ENCODE measurements at places on chromosomes 5 and 9.

DNA sequence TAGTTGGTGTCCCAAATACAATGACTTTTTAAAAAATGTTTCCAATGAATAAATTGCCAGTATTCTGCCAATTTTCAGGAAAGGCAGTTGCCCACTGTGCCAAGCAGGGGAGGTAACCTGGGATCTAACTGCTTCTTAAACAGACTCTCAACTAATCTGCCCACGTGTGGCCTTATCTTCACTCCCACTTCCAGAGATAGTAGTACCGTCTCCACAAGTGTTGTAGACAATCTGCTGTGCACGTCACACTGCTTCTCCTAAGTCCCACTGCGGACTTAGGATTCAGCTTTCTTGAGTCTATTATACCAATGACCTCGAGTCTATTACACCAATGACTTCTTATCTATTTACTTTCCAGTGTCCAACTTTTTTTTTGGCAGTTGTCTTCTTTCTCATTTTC lies 21.2 kb downstream of the POU4F3 start:
- DNase-seq: no peak

- DNase-seq: no peak
Measured at GRCh38 chr5:42745856-42746255, 10.8 kb upstream of the CCDC152 start.

- no peak for DNase-seq
Measured at GRCh38 chr5:180135967-180136629, 64.5 kb upstream of the RNF130 start.

DNA sequence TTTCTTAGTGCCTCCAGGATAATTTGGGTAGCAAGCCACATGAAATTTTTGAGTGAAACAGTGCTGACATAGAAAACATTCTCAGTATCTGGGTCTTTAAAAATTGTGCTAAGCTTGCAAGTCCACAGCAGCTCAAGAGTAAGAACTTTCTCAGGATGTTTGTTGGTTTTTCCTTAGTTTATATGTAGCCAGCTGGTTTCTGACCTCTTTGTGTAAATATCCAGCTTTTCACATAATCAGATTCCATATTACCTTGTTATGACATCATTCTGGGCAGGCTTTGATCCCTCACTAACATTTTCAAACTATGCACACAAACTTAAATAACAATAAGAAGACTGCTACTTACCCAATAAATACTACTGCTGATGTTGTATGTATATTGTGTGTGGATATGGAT lies 82.9 kb upstream of the VCAN start:
- DNase-seq: no peak

- peak; percentile 42 for DNase-seq
Measured at GRCh38 chr5:131379723-131380122, 115.9 kb downstream of the CDC42SE2 start.

- DNase-seq: no peak
Measured at GRCh38 chr9:90394871-90395270, 247.8 kb downstream of the DIRAS2 start.

- DNase-seq: peak; percentile 24
Measured at GRCh38 chr5:50441493-50441955, 436 bp upstream of the EMB start.

DNA sequence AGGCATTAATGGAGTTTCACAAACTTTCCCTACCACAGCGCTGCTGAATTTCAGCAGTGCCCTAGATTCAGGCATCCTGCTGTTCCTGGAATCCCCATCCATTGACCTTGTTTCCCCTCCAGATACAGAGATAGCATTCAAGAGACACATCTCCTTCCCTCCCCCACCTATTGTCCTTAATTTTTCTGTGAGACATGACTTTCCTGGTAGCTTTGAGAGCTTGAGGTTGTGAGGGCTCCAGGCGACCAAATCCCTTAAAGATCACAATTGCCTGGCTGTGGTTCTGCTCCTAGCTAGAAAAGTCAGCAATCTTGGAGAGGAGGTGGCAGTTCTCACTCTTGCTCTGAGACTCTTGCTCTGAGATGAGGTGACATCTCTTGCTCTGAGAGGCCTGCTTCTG lies 48.0 kb downstream of the PRR16 start:
- DNase-seq: no peak

- no peak for DNase-seq
Measured at GRCh38 chr9:12954441-12954840, 179.6 kb downstream of the LURAP1L start.

- no peak for DNase-seq
Measured at GRCh38 chr9:100669968-100670367, 92.1 kb downstream of the CAVIN4 start.

- no peak for DNase-seq
Measured at GRCh38 chr5:33462456-33462855, 21.7 kb downstream of the TARS1 start.

DNA sequence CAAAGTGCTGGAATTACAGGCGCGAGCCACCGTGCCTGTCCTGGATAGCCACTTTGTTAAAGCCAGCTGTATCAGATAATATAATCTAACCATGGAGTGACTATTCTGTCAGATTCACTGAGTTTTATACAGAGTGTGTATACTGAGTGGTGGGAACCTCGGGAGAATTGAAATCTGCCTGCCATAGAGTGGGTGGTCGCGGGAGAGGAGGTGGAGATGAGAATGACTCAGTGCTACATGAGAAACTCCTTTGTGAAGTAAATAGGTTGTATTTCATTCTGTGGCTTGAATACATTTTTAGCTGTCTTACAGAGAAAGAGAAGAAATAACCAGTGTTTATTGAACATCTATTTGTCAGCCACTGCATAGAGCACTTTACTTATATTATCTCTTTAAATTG lies 26.4 kb downstream of the ATP6V0E1 start:
- no peak for DNase-seq

DNA sequence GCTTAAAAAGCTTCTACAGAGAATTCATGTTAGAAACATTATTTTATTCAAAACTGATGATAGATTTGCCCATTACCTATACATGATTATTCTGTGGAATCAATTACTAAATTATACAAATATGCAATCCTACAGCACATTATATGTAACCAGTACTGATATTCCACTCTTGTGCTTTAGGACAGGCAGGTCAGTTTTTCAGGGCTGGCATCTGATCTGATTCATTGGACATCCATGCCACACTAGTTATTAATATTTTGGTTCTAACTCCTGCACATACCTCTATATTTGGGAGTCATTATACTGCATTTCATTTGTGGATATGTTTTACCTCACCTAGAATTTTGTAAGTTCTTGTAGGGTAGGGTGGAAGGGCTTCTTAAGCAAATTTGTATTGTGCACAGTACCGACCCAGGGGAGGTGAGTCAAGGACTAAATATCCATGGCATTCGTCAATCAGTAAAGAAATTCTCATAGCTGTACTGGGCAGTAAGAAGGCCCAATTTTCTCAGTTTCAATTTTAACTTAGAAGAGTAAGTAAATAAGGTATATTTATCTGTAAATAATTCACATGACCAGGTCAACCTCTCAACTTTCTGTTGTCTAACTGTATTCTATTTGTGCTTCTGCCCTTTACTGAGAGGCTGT lies 33.5 kb downstream of the ELOVL7 start:
- DNase-seq: no peak

- no peak for DNase-seq
Measured at GRCh38 chr9:131848570-131849160, 108.8 kb upstream of the RAPGEF1 start.

DNA sequence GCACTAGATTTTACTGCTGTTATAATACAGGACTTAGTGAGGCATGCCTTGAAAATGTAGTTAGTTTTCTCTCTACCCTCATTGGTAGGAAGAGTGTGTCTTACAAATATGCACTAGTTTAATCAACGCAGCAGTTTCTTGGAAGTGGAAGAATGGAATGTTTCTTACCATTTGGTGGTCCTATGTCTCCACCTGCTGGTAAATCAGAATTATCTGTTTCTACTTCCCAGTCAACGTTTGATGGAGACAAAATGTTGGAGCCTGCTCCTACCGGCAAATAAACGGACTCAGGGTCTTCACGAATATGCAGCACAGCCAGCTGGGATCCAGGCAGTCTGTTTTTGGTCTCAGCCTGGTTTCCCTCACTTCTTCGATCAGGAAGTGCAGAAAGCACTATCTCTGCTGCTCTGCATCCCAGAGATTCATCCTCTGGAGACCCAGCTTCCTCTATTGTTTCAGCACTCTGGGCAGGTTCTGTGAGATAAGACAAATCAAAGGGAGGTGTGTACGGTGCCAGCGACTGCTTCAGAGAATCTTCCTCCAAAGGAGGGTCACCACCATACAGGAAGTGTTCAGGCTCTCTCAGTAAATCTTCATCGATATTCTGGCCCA lies 59.5 kb upstream of the PCA3 start:
- DNase-seq: peak; percentile 47

GRCh38 chr9:16387382-16387781 lies 483.1 kb downstream of the BNC2 start:
- DNase-seq: no peak

GRCh38 chr5:175743676-175744210 lies 85.9 kb downstream of the HRH2 start:
- DNase-seq: no peak

DNA sequence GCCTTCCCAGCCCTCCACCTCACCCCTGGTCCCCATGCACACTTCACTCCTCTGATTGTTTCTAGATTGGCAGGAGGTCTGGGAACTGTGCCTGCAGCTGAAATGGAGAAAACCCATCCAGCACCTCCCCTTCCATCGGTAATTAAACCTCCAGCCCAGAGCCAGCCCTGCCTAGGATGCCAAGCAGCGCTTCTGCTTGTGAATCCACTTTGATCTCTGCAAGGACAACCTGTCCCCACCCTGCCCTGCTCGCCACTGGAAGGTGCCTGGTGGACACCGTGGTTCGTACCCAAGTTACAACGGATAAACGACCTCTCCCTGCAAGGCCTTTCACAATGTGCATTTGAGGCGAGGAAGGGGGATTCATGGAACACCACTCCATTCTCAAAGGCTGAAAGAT lies 50.6 kb downstream of the IRX2 start:
- no peak for DNase-seq

GRCh38 chr9:111804636-111805035 lies 9.9 kb upstream of the SHOC1 start:
- DNase-seq: no peak

DNA sequence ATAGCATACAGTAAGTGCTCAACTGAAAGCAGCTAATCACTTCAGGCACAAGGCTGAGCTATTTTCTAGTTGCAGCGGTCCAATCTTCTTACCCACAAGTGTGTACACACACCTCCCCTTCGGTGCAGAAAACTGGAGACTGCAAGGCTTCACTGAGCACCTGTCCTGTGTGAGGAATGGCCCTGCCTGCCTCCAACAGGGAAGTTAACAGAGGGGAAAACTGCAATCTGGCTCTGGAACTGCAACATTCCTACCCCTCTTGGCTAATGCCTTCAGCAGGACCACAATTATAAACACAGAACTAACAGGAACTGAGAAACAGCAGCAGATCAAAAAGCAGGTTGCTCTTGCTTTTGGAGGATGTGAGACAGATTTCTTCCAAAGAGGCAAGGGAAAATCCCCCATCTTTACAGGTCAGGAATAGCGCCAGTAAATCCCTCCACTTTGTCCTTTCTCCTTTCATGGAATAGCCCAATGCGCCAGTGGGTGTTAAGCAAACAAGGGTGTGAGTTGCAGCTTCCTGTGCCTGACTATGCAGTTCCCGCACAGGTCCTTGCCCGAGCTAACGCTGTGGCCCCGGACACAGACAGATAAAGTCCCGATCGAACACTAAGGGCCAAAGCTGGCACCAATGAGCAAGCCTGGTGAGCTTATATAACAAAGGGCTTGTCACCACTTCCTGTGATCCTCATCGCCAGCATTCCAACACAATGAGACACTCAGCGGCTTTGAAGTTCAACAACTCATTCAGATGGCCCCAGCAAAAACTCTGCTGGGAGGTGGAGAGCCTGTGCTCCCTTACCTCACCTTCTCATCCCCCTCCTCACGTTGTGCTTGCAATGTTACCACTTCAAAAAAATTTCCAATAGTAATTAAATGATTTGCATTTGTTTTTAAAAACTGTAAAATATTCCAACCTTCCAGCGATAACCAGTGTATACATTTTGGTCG lies 21.5 kb downstream of the SHB start:
- DNase-seq: peak; percentile 92
